CD8-positive, alpha-beta T cell (primary cell): ENCODE measurements at places on chromosomes 4 and X.
A peak's percentile ranks its signal among the peaks of the same experiment; 100 is the strongest.

GRCh38 chrX:133401536-133401935 lies 13.8 kb downstream of the GPC4 start:
- no peak for DNase-seq

DNA sequence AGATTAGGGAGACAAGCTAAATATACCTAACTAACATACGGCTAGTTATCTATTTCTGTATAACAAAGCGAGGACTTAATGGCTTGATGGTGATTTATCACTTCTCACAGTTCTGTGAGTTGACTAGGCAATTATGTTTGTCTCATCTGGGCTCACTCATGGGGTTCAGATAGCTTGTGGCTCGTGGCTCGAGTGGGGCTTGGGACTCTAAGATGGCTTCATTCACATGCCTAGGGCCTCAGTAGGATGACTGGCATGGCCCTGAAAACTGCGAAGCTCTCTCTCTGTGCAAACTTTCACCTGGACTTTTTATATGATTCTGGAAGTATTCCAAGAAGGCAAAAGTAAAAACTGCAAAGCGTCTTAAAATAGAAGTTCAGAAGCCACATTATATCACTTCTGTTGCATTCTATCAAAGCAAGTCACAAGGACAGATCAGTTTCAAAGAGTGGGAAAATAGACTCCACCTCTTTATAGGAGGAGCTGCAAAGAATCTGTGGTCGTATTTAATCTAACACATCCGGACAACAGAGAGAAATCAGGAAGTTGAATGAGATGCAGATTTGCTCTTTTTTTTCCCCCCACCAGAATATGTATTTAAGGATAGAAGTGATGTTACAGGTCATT lies 491.2 kb downstream of the INPP4B start:
- DNase-seq: no peak

DNA sequence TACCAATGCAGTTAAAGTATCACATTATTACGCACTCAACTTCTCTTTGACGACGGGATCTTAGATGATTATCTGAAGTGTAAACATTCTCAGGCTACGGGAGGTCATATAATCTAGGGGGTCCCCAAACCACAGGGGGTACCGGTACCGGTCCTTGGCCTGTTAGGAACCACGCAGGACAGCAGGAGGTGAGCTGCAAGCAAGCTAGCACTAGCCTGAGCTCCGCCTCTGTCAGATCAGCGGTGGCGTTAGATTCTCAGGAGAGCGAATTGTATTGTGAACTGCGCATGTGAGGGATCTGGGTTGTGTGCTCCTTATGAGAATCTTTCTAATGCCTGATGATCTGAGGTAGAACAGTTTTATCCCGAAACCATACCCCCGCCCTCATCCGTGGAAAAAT lies 20.6 kb upstream of the PRR27 start:
- DNase-seq: no peak

DNA sequence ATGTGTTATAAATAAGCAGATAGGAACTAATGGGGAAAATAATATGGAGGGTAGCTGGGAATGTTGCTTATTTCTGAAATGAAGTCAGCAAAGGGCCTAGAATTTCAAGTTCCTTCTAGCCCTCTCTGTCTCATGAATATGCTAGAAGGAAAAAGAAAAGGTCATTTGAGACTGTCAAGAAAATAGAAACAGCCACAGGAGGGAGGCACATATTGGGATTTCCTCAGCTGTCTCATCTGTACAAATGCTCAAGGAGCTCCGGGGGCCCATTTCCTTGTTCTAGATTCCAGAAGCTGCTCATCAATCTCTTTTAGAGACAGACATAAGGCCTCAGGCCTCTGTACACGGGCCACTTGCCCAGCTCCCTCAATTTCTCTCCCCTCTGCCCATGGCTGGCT lies 127.6 kb upstream of the ETNPPL start:
- DNase-seq: no peak

GRCh38 chrX:118225711-118226428 lies 109.3 kb upstream of the KLHL13 start:
- no peak for DNase-seq

GRCh38 chr4:53793096-53793495 lies 201.8 kb upstream of the LNX1 start:
- DNase-seq: no peak

DNA sequence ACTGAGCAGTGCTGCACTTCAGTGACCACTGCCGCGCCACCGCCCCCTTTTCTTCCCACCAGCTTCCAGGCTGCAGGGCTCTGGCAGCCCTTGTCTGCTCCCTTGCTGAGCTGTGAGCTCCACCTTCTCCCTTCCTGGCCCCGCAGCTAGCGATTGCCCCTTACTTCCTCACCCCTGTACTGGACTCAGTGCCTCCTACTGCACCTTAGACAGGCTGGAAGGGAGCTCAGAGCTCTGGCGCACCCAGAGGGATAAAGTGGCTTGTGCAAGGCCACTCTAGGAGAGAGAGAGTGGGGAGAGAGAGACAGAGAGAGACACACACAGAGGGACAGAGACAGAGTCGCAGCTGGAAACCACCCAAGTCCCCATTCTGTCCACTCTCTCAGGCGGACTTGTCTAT lies 6.0 kb downstream of the RASL11B start:
- DNase-seq: no peak

- no peak for DNase-seq
These were observed 323.2 kb upstream of the PCDH7 start for GRCh38 chr4:30396772-30397475.

GRCh38 chrX:106999002-106999975 lies 723 bp downstream of the MORC4 start:
- peak; percentile 17 for DNase-seq

DNA sequence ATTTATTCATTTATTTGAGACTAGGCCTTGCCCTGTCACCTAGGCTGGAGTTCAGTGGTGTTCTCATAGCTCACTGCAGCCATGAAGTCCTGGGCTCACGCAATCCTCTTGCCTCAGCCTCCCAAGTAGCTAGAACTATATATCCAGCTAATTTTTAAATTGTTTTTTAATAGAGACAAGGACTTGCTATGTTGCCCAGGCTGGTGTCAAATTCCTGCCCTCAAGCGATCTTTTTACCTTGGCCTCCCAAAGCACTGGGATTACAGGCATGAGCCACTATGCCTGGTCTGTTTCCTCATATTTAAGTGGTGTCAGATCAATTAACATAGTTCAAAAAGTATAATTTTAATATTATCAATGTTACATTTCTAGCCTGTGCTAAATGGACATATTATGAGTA lies 68.5 kb downstream of the AFF1 start:
- no peak for DNase-seq

- no peak for DNase-seq
These were observed 205.4 kb downstream of the RPA4 start for GRCh38 chrX:97089116-97089515.
